ENCODE measurements at places on chromosomes 13 and 19. TPM values are rescaled to one million over a fixed set of nuclear protein-coding genes. Genes with fewer than 3 reads are reported as not detected.

- H3K27ac ChIP-seq, result no peak overlapping the region
- H3K4me3 ChIP-seq, result no peak overlapping the region
- H3K36me3 ChIP-seq, result peaks cover 15% of the 10 kb centered on the region
- no peaks in the 10 kb centered on the region for H3K27me3 ChIP-seq
These were observed 8.2 kb downstream of the SPPL2B start for GRCh38 chr19:2336528-2337328.

- peaks cover 7% of the 10 kb centered on the region for H3K27me3 ChIP-seq
- no peak for DNase-seq
- no peak overlapping the region for H3K27ac ChIP-seq
These were observed 2.5 kb downstream of the PALM start for GRCh38 chr19:711254-711653.

DNA sequence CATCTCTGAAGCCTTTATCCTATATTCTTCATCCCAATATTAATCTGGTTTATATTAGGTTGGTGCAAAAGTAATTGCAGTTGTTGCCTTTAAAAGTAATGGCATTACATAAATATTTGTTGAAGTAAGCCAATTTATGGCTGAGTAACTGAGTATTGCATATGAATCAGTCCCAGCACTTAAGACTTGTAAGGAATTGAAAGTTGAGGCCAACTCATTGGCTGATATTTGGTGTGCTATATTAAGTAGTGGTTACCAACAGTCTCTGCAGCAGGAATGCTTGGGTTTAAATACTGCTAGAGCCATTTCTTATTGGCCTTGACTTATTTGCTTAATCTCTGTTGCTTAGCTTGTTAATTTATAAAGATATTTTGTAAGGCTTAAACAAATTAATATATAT, 460.7 kb downstream of the GPC6 start:
- no peaks in the 10 kb centered on the region for H3K36me3 ChIP-seq
- DNase-seq, result no peak
- no peak overlapping the region for H3K4me3 ChIP-seq
- no peak overlapping the region for H3K27ac ChIP-seq
- no peaks in the 10 kb centered on the region for H3K27me3 ChIP-seq

GRCh38 chr19:14482172-14482941, 7.2 kb upstream of the PTGER1 start:
- no peak for DNase-seq
- peaks cover 38% of the 10 kb centered on the region for H3K36me3 ChIP-seq
- no peaks in the 10 kb centered on the region for H3K27me3 ChIP-seq
- H3K4me3 ChIP-seq, result no peak overlapping the region

GRCh38 chr13:46552303-46552682, 677 bp upstream of the LRCH1 start:
- no peaks in the 10 kb centered on the region for H3K27me3 ChIP-seq
- peaks cover 24% of the 10 kb centered on the region for H3K4me1 ChIP-seq
- H3K36me3 ChIP-seq, result no peaks in the 10 kb centered on the region
- H3K4me3 ChIP-seq, result peak overlapping the region; percentile 90

The AMER2 gene
- total RNA-seq, result not detected

The SKA3 gene
- not detected for total RNA-seq

- DNase-seq, result peak; percentile 73
- no peak overlapping the region for H3K27ac ChIP-seq
- no peak overlapping the region for H3K4me3 ChIP-seq
- peaks cover 17% of the 10 kb centered on the region for H3K4me1 ChIP-seq
- peaks cover 39% of the 10 kb centered on the region for H3K36me3 ChIP-seq
These were observed 68.7 kb downstream of the ZAR1L start for GRCh38 chr13:32246468-32246867.

The MBD3L3 gene
- not detected for total RNA-seq

- no peaks in the 10 kb centered on the region for H3K4me1 ChIP-seq
- H3K27me3 ChIP-seq, result no peaks in the 10 kb centered on the region
- H3K4me3 ChIP-seq, result no peak overlapping the region
- no peak overlapping the region for H3K27ac ChIP-seq
- no peaks in the 10 kb centered on the region for H3K36me3 ChIP-seq
These were observed 506.7 kb upstream of the NBEA start for GRCh38 chr13:34435338-34435737.

- DNase-seq, result no peak
- no peak overlapping the region for H3K27ac ChIP-seq
- H3K4me3 ChIP-seq, result no peak overlapping the region
- H3K36me3 ChIP-seq, result no peaks in the 10 kb centered on the region
- H3K27me3 ChIP-seq, result peaks cover 9% of the 10 kb centered on the region
These were observed 2.9 kb upstream of the CD70 start for GRCh38 chr19:6593651-6594416.

The TMPRSS9 gene
- total RNA-seq, result not detected

The CDX2 gene
- not detected for total RNA-seq

DNA sequence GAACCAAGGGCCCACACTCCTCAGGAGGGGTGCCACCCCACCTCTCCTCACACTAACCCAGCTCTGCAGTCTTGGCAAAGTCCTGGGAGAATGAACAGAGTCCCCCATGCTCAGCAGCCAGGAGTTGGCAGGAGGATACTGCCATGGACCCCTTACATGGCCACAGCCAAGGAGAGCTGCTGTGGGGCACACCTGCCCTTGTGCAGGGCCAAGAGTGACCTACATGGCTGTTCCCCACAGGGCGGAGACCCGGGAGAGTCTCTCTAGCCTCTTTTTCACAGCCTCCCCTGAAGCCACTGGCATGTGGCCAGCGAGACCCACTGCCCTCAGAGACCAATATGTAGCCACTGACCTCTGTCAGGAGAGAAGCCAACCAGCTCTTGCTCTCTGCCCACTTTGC, 45.9 kb upstream of the VSTM2B start:
- no peak overlapping the region for H3K4me3 ChIP-seq
- H3K27me3 ChIP-seq, result peaks cover 8% of the 10 kb centered on the region
- H3K4me1 ChIP-seq, result no peaks in the 10 kb centered on the region
- H3K27ac ChIP-seq, result no peak overlapping the region
- DNase-seq, result no peak

DNA sequence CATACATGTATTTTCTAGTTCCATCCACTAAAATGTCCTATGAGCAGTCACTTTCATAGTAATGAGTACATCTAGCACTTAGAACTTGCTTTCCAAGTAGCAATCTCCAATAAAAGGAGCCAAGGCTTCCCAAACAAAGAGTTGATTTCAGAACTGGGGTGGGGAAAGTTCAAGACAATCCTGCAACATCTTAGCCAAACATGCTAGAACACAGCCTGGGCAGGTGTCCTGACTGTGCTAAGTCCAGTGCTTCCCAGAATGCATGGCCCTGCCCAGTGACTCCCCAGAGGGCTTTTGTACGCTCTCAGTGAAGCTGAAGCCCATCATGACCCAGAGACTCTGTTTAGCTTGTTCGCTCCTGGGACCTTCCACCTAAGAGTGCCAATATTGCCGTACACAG, 106.7 kb upstream of the UBAC2 start:
- H3K4me3 ChIP-seq, result no peak overlapping the region
- H3K4me1 ChIP-seq, result no peaks in the 10 kb centered on the region
- H3K27me3 ChIP-seq, result no peaks in the 10 kb centered on the region
- DNase-seq, result no peak
- no peak overlapping the region for H3K27ac ChIP-seq

The LPAR2 gene
- 0.63 TPM for total RNA-seq

DNA sequence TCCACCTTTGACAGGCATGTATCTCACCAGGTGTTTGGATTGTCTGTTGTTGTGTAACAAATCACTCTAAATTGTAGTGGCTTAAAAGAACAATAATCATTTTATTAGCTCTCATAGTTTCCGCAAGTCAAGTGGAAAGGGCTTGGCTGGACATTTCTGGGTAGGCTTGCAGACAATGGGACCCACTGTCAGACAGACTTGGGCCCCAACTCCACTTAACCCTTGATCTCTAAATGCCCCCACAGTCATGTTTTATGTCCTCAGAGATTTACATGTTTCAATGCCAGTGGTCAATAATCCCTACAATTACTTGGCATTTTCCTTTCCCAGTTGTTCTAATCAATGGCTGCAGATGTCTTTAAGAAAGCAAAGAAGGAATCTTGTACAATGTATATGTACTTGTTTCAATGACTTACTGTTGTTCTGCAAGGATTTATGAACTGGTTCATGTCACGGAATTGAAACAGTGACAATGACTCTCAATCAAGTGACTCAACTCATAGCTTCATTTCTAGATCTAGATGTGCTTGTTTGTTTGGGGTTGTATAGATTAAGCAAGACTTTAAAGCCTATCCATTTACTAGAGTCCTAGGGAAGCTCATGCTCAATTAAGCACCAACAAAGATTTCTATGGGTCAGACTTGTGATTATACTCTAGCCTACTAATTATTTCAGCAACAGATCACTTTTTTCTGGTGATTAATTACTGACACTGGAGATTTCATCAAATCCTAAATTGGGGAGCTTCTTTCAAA, 510.1 kb upstream of the NBEA start:
- no peak for DNase-seq
- no peaks in the 10 kb centered on the region for H3K36me3 ChIP-seq
- no peak overlapping the region for H3K4me3 ChIP-seq
- H3K4me1 ChIP-seq, result no peaks in the 10 kb centered on the region
- H3K27ac ChIP-seq, result no peak overlapping the region
- no peaks in the 10 kb centered on the region for H3K27me3 ChIP-seq

- H3K36me3 ChIP-seq, result no peaks in the 10 kb centered on the region
- no peak for DNase-seq
- H3K27me3 ChIP-seq, result peaks cover 10% of the 10 kb centered on the region
- no peak overlapping the region for H3K27ac ChIP-seq
- no peaks in the 10 kb centered on the region for H3K4me1 ChIP-seq
- H3K4me3 ChIP-seq, result no peak overlapping the region
These were observed 1.3 kb upstream of the CRX start for GRCh38 chr19:47820410-47820809.

The PROZ gene
- not detected for total RNA-seq

- H3K27me3 ChIP-seq, result no peaks in the 10 kb centered on the region
- no peak overlapping the region for H3K4me3 ChIP-seq
- H3K4me1 ChIP-seq, result no peaks in the 10 kb centered on the region
These were observed 374.6 kb upstream of the ARGLU1 start for GRCh38 chr13:106942563-106942962.

- no peaks in the 10 kb centered on the region for H3K27me3 ChIP-seq
- no peaks in the 10 kb centered on the region for H3K36me3 ChIP-seq
- H3K27ac ChIP-seq, result no peak overlapping the region
- no peak for DNase-seq
These were observed 1414.6 kb upstream of the MIR17HG start for GRCh38 chr13:89932902-89933301.

The TJP3 gene
- total RNA-seq, result not detected

DNA sequence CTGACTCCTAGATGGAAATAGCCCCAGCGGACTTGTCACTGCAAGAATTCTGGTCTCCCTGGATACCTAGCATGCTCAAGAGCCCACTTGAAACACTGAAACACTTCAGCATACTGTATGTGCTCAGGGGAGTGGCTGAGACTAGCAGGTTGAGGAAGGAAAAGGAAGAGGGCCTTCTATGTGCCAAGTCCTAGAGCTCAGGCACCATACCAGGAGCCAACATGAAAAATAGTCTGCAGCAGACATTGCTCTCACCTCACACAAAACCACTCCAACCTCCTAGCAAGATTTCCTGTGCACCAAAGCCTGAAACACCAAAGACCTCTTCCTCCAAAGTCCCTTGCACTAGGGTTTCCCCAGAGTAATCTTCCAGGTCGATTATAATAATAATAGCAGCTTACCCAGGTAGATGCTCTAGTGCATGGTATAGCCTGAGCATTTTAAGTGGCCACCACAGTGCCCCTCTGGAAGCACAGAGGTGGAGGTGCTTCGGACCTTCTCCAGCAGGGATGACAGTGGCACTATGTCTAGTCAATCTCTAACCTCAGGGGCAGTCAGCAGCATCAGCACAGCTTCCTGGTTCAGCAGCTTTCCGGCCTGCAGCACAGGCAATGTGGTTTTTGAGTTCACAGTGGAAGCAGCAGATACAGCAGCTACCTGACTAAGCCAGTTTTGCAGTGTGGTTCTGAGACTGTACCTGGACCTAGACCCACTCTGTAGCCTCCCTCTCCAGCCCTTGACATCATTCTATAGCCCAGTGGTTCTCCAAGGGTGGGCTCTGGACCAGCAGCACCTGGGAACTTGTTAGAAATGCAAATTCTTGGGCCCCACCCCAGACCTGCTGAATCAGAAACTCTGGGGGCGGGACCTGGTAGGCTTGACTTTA, 45.6 kb upstream of the UBE2L5 start:
- H3K4me3 ChIP-seq, result no peak overlapping the region
- DNase-seq, result no peak
- H3K27ac ChIP-seq, result no peak overlapping the region
- no peaks in the 10 kb centered on the region for H3K36me3 ChIP-seq
- no peaks in the 10 kb centered on the region for H3K4me1 ChIP-seq

- no peaks in the 10 kb centered on the region for H3K36me3 ChIP-seq
- no peak for DNase-seq
- H3K27ac ChIP-seq, result no peak overlapping the region
- H3K4me1 ChIP-seq, result peaks cover 25% of the 10 kb centered on the region
- no peaks in the 10 kb centered on the region for H3K27me3 ChIP-seq
- H3K4me3 ChIP-seq, result no peak overlapping the region
These were observed 5.3 kb downstream of the DYRK1B start for GRCh38 chr19:39828654-39829032.

The FGF22 gene
- total RNA-seq, result 0.16 TPM

The C3 gene
- total RNA-seq, result 81.0 TPM

DNA sequence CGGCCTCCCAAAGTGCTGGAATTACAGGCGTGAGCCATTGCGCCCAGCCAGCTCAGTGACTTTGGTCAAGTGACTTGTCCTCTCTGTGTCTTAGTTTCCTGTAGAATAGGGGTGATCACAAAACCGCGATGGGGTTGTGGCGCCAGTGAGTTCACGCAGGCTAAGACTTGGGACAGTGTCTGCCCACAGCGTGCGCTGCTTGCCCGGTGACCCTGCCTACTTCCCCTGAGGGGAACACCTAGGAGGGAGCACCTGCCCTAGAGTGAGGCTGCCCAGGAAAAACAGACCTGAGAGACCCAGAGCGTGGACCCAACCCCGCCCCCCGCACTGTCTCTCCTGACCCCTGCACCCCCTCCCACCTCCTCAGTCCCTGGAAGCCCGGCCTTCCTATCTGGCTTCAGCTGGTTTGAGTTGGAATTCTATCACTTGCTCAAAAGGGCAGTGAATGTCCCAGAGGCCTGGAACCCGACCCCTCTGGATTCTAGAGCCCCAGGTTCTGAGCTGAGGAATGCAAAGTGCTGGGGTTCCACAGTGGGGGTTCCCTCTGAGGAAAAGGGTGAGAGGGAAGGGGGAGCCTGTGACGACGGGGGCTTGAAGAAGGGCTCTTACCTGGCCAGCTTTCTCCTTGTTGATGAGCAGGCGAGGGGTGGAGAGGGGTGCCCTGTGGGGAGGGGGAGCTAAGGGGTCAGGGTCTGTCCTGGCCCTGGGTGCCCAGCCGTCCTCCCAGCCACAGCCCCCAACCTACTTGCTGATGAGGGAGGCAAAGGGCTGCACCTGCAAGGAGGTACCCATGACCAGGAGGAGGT, 2.2 kb upstream of the RINL start:
- H3K4me1 ChIP-seq, result peaks cover 19% of the 10 kb centered on the region
- H3K36me3 ChIP-seq, result peaks cover 44% of the 10 kb centered on the region
- DNase-seq, result no peak
- H3K27ac ChIP-seq, result no peak overlapping the region
- no peaks in the 10 kb centered on the region for H3K27me3 ChIP-seq

GRCh38 chr13:46934749-46935148, 37.9 kb upstream of the HTR2A start:
- no peaks in the 10 kb centered on the region for H3K27me3 ChIP-seq
- H3K36me3 ChIP-seq, result no peaks in the 10 kb centered on the region
- H3K4me1 ChIP-seq, result no peaks in the 10 kb centered on the region
- H3K27ac ChIP-seq, result no peak overlapping the region

- DNase-seq, result no peak
- no peak overlapping the region for H3K27ac ChIP-seq
- no peaks in the 10 kb centered on the region for H3K27me3 ChIP-seq
- no peaks in the 10 kb centered on the region for H3K4me1 ChIP-seq
These were observed 77.0 kb upstream of the ZNF507 start for GRCh38 chr19:32268381-32268780.

Measured in heart left ventricle (tissue), 16 donors.